ENCODE measurements at places on chromosomes 7 and 10.

DNA sequence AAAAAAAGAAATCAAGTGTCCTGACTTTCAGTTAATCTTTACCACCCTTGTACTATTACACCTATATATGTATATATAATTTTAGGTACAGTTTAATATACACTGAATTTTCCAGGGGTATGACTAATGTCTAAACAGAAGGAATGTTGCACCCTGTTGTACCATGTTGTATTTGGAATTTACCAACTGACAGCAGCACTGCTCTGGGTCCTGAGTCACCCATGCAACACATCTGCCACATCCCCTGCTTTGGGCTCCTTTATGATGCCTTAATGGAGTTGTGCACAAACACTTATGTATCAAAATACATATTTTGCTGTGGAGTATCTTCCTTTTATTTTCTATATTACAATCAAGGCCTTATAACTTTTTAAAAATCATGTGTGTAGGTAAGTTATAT lies 21.2 kb downstream of the YAE1 start:
- no peak for DNase-seq

GRCh38 chr10:65559369-65559768 lies 1366.5 kb upstream of the LRRTM3 start:
- DNase-seq: no peak

GRCh38 chr7:101999393-101999792 lies 182.0 kb downstream of the CUX1 start:
- DNase-seq: no peak

GRCh38 chr10:59805014-59805413 lies 51.8 kb upstream of the MRLN start:
- DNase-seq: no peak

- no peak for DNase-seq
Measured at GRCh38 chr10:86073199-86073977, 293.2 kb downstream of the GRID1 start.

- DNase-seq: no peak
Measured at GRCh38 chr10:8346861-8347260, 292.4 kb downstream of the GATA3 start.

- DNase-seq: no peak
Measured at GRCh38 chr7:144936314-144936713, 100.5 kb upstream of the TPK1 start.

- no peak for DNase-seq
Measured at GRCh38 chr10:98438715-98439114, 8.0 kb downstream of the HPS1 start.

DNA sequence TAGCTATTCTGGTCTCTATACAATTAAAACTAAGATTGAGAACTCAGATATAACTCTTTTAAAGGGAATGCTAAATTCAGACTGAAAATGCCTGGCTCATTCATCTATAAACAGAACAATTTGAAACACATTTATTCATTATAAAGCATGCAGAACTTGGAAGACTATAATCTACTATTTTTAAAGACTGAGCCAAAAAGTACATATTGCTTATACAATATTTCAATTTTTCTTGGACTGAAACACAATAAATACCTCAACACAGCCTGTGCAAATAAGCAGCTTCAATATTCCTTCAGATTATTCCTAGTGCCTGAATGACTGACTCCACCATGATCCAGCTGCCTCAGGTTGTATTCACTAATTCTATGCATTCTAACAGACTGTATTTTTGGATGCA lies 15.5 kb upstream of the PHYH start:
- no peak for DNase-seq
